ENCODE measurements at places on chromosomes 4 and X.

GRCh38 chr4:173246719-173247118, 78.1 kb downstream of the GALNT7 start:
- no peak for DNase-seq

GRCh38 chr4:53804719-53805118, 213.4 kb upstream of the LNX1 start:
- peak; percentile 83 for DNase-seq

GRCh38 chr4:118799231-118799942, 36.5 kb downstream of the SEC24D start:
- DNase-seq, result no peak

- no peak for DNase-seq
Measured at GRCh38 chr4:81652069-81652478, 180.4 kb upstream of the RASGEF1B start.

- no peak for DNase-seq
Measured at GRCh38 chrX:19647159-19647558, 131.9 kb upstream of the MAP3K15 start.

DNA sequence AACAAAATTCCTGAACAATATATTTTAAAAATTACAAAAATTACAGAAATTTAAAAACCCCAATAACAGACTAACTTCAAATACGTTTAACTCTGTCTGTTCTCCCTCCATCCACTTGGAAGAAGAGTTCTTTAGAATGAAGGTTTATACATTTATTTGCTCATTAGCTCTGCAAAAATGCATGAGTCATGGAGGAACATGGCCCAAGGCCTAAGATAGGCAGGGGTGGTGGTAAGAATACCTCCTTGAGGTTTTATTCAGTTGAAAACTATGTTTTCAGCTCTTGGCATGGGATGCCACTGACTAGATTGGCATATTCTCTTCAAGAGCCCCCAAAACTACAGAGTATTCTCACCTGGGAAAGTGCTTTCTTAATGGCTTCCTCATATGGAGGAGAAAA, 8.8 kb upstream of the LRRC66 start:
- no peak for DNase-seq

GRCh38 chr4:20883231-20883630, 183.0 kb downstream of the PACRGL start:
- DNase-seq, result no peak

- peak; percentile 42 for DNase-seq
Measured at GRCh38 chrX:13646154-13646549, 6.8 kb upstream of the TCEANC start.

- no peak for DNase-seq
Measured at GRCh38 chr4:168604496-168605373, 107.9 kb downstream of the PALLD start.

DNA sequence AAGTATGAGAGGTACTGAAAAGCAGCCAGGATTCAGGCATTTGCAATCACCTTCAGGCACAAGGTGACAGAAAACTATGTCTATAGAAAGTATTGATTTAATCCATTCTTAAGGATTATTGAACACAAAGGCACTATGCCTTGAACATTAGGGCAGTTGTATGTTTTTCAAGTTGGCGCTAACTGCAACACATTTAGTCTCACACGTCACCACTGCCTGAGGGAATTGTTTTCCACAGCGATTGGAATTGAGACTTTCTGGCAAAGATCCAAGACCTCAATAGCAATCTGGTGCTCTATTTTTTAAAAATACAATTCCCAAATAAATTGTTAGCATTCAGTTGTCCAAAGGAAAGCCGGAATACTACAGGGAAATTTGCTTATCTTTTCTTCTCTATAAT, 52.7 kb upstream of the FTHL17 start:
- no peak for DNase-seq

DNA sequence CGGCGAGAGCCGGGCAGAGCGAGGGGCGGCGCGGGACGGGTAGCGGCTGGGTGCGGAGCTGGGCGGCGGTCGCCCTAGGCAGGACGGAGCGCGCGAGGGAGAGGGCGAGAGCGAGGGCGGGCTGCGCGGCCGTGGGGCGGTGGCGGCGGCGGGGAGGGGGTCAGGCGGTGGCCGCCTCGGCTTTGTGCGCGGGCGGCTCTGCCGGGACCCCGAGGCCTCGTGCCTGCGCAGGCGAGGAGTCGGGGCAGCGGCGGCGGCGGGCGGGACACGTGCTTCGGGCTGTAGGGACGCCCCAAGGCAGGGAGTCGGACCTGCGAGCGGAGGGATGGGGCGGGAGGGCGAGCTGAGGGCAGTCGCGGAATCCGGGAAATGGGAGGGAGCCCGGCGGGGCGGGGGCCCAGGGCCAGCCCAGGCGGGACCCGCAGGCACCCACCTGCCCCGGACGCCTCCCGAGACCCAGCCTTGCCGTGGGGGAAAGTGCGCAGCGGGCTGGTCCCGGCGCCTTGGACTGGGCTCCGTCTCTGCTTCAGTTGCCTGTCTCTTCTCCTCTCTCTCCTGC, 465 bp downstream of the BMPR1B start:
- DNase-seq, result no peak

- DNase-seq, result no peak
Measured at GRCh38 chr4:53997898-53998297, 66.5 kb downstream of the CHIC2 start.

GRCh38 chr4:182881914-182882313, 35.3 kb downstream of the DCTD start:
- no peak for DNase-seq

- no peak for DNase-seq
Measured at GRCh38 chr4:138196153-138196552, 46.0 kb downstream of the SLC7A11 start.

DNA sequence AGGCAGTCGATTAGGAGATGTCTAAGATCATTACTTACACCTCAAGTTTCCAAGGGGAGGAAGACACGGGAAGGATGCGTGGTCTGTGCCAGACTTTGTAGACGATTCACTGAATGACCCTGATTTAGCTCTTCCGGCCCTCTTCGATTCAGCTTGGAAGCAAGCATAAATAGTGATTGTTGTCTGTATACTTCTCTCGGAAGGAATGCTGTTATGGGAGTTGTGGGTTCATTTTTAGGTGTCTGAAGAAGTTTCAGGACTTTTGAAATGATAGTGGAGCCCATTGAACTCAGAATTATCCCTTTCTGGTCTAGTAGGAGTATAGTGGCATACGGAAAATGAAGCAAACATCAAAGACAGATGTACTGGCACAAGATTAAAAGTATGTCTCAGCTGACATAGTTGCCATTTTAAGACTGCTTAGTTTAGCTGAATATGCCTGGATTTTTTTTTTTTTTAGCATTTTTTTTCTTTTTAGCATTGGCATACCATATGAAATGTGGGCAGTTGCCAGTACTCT, 1.0 kb upstream of the ANKRD17 start:
- no peak for DNase-seq

- no peak for DNase-seq
Measured at GRCh38 chr4:120316416-120316815, 249.8 kb upstream of the MAD2L1 start.

- DNase-seq, result no peak
Measured at GRCh38 chr4:30616942-30617646, 103.1 kb upstream of the PCDH7 start.

DNA sequence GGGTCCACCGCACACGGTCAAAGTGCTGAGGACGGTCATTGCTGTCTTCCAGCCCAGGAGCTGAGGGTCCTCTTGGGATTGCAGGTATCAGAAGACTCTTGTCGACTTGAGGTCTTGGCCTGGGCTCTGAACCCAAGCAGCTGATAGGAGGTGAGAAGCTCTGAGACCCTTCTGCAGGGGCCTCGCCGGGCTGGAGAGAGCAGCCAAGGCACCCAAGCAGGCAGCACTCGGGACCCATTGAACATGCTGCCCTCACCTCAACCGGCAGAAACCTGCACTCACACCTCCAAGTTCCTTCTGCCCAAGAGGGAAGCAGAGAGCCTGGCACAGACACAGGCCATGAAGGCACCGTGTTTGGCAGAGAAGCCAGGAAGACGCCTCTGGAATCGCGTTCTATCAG, 34.1 kb downstream of the PDHA1 start:
- DNase-seq, result no peak

- DNase-seq, result no peak
Measured at GRCh38 chrX:136731207-136731782, 49.4 kb downstream of the ARHGEF6 start.

- DNase-seq, result no peak
Measured at GRCh38 chr4:93263166-93263565, 565.4 kb upstream of the ATOH1 start.

DNA sequence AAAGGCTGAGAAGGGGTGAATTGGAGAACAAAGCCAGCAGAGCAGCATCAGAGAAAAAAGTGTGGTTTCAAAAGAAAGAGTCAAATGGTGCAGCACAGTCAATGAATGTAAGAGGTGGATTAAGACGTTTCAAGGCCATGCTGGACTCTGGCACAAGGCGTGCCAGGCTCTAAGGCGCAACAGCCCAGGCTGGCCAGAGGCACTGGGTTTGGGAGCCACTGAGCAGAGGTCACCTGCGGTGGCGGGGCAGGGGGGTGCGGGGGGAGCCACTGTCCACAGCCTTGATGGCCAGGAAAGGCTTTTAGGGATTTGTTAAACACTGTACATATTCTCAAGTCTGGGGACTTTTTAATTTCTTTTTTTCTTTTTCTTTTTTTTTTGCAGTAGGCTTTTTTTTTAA, 222.5 kb upstream of the FAT1 start:
- no peak for DNase-seq

GRCh38 chr4:139728840-139729239, 63.2 kb downstream of the MGST2 start:
- no peak for DNase-seq

GRCh38 chrX:37759351-37759750, 20.5 kb upstream of the CYBB start:
- no peak for DNase-seq

Measured in suppressor macrophage (primary cell).